ENCODE measurements at places on chromosomes 2 and 18.

DNA sequence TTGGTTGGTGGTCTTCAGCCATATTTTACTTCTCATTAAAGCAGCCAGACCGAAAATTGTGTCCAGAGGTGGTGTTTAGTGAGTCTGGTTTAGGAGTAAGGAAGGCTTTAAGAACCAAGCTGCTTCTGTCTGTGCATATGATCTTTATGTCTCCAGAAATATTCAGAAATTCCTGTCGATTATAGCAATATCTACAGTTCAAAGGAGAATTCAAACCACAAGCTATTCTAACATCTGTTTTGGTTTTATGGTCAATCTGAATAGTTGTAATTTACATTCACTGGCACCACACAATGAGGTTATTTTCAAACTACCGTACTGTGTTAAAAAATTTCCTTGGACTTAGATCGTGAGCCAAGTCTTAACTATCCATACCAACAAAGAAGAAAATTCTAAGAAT, 11.3 kb downstream of the UPP2 start:
- no peak for DNase-seq

GRCh38 chr2:97845133-97845532, 131.8 kb downstream of the ZAP70 start:
- no peak for DNase-seq

DNA sequence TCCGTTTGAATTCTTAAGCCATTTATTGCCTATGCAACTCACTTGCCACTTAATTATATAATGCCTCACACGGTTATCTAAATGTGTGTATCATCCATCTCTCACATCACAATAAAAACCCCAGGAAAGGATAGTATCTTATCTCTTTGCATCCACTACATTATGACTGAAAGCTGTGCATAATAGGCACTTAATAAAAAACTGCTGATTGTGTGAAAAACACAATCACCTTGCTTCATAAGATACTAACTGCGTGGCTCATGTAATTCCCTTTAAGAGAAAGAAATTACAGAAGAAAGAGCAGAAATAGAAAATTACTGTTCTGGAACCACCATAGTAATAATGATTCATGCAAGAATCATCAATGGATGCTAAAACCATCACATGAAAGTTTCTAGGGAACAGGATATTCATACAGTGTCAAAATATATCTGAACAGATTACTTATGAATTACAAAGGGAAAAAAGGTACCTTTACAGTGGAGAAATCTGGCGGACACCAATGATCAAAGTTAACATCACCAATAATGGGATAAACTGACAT, 29.3 kb downstream of the CUL3 start:
- DNase-seq, result no peak

- no peak for DNase-seq
Observed at GRCh38 chr2:46119453-46119852, 177.8 kb upstream of the EPAS1 start.

DNA sequence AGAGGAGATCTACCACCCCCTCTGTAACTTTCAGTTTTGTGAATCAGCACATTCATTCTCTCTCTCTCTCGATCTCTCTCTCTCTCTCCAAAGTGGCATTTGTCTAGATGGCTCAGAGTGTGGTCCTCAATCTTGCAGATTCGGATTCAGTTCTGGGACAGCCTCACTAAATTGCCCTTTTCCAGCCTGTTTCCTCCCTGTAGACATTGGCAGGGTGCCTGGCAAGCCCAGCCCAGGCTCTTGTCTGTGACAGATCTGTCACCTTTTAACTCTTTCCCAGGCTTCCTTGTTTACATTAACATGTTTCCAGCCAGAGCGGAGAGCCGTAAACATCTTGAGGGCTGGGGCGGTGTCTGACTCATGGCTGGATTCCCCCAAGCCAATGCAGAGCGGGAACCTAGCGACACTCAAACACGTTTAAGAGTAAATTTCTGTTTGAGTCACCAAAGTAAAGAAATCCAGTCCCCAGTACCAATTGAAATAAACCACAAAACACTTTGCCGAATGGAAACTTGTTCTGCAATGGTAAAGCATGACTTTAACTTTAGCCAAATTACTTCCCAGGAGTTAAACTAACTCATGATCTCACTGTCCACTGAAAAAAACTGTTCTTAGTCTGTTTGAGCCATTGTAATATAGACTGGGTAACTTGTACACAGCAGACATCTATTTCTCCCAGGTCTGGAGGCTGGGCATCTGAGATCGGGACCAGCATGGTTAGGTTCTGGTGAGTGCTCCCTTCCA, 6.6 kb upstream of the CYP27C1 start:
- peak; percentile 16 for DNase-seq

- no peak for DNase-seq
Observed at GRCh38 chr2:65765376-65765775, 333.0 kb upstream of the SPRED2 start.

DNA sequence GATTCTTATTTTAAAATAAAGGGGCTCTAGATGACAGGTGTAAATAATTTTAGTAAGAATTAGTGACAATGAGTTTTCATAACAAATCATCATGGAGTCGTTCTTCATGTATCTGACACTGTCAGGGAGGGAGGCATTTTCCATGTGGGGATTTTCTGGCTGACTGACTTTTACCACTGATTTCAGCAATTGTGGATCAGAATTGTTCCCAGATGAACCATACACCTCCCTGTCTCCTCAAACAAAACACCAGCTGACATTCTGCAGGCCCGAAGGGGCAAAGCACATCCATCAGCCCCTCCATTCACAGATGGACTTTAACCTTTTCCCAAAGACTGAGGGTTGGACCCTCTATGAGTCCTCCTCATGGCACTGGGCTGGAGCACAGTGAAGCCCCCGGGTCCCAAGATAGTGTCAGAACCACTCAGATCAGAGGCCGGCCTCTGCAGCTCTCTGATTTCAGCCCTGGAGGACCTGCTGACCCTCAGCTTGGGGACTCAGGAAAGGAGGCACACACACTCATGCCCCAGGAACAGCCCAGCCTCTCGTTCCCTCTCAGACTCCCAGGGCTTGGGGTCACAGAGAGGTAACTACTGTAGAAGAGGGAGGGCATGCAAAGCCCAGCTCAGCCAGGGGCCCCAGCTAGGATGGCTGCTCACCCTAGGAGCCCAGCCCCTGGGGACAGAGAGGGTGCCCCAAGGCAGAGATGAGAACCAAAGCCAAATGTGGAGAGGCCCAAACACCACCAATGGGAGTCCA, 43.2 kb upstream of the LOXHD1 start:
- no peak for DNase-seq

- DNase-seq, result no peak
Observed at GRCh38 chr2:64454386-64455332, 697 bp downstream of the LGALSL start.

GRCh38 chr2:237156031-237156856, 70.6 kb downstream of the COPS8 start:
- DNase-seq, result peak; percentile 12

DNA sequence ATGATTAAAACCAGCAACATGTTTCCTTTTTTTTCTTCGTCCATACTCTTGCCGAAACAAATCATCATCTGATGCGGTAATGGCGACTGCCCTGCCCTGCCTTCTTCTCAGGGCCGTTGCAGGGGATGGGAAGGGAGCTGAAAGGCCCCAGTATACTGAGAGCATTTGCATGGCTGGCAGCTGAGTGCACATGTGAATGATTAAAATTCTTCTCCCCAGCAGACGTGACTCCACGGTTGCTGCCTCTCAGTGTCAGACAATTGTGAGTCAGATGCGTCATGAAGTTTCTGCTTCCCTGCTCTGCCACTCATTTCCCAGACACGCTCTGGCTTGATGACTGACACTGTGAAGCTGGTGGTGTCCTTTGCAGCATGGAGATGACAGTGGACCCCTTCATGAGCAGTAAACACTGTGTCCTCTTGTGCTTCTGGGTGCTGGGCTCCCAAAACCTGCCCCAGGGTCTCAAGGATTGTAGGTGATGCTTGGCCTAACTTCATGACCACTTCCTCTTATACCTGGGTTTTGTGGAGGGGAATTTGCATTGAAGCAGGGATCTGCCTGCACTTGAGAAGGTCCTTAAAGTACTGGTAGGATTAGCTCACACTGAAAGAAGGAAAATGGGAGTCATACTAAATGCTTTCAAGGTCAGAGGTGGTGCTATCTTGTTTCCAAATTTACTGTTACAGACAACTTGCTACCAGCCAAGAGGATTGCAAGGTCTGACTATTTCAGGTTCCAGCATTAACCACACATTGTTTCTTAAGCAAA, 222.5 kb upstream of the COPS8 start:
- no peak for DNase-seq

DNA sequence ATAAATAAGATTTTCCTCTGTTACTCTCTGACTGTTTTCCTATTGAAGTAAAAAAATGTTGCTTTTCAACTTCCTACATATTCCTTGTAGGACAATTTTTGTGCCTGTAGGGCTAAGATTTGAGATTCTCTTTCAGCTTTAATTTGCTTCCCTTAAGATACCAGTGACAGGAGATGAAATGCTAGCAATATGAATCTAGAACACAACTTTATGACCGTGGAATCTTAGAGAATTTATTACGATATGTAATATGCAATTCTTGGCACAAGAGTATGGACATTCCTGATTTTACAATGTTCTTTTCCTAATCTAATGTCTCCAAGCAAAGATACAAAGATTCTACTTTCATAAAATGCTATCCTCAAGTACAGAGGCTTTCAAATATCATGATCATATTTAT, 180.9 kb downstream of the KCNE4 start:
- no peak for DNase-seq

- DNase-seq, result no peak
Observed at GRCh38 chr2:229642371-229642770, 72.0 kb downstream of the DNER start.

- DNase-seq, result no peak
Observed at GRCh38 chr18:9426753-9427152, 48.6 kb upstream of the RALBP1 start.

DNA sequence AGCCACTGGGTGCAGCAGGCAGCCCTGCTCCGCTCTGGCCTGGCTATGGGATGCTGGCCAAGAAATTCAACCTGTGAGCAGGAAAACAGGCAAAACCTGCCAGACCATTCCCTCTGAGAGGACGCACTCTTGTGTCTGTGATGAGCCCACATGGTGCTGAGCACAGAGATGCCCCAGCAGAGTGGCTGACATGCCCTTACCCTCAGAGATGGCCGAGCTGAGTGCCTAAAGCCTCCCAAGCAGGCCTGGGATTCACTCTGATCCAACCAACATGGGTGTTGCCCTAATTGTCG, 34.3 kb upstream of the TAF1B start:
- DNase-seq, result no peak

- no peak for DNase-seq
Observed at GRCh38 chr2:192498747-192499146, 304.0 kb upstream of the TMEFF2 start.

GRCh38 chr2:69559442-69560146, 83.9 kb downstream of the AAK1 start:
- DNase-seq, result peak; percentile 68

DNA sequence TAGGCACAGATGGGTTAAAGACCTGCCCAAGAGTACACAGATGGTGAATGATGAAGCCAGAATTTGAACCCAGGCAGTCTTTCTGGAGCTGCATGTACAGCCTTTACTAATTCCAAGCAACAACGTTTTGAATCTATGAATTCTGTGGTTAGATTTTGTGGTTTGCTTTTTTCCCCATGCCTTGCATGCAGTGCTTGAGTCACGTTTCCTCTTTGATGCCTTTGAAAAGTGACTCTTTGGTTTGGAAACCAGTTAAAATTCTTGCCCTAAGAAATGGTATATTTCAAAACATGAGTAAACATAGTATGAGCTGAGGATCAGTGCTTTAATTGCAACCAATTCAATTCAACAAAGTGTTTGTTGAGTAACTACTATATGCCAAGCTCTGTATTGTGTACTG, 48.2 kb upstream of the PPM1B start:
- peak; percentile 84 for DNase-seq

- DNase-seq, result no peak
Observed at GRCh38 chr2:166773308-166773949, 114.9 kb upstream of the XIRP2 start.

GRCh38 chr2:71570951-71571460, 117.6 kb downstream of the DYSF start:
- DNase-seq, result no peak

GRCh38 chr2:11129598-11130449, 25.4 kb upstream of the SLC66A3 start:
- no peak for DNase-seq

- DNase-seq, result no peak
Observed at GRCh38 chr2:221517146-221517695, 54.9 kb downstream of the EPHA4 start.

DNA sequence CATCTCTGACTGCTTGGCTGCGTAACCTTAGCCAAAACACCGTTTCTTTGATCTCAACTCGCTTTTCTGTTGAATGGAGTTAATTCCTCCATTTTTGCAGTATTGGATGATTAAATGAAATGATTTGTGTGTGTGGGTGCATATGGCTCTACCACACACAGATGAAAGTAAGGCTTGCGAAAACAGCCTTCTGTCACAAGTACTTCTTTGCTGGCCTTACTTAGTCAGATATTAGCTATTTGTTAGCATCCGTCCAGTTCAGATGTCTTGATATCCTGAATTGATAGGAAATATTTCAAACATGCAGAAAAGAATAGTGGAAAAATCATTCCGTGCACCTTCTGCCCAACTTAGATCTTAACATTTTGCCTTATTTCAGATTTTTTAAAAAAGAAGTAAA, 21.8 kb downstream of the NCOA1 start:
- no peak for DNase-seq

- no peak for DNase-seq
Observed at GRCh38 chr2:196808083-196808665, 981 bp downstream of the C2orf66 start.

DNA sequence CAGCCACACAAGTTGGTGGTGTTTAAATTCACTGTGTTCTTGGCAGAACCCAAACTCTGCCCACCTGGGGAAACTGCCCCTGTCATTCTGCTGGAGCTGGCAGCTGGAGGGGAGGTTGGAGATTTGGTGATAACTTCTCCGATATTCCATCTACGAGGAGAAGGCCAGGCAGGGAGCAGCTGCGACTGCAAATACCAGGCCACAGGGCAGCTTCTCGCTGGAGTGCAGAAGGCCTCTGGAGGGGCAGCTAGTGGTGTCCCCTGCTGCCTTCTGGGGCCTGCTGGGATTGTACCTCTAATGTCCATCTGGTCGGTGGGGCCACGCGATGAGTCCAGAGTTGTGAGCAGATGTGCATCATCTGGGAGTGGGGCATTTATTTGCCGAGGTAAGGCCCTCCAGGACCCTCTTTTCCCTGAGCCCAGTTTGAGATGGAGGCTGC, 98.9 kb downstream of the ACKR3 start:
- no peak for DNase-seq

DNA sequence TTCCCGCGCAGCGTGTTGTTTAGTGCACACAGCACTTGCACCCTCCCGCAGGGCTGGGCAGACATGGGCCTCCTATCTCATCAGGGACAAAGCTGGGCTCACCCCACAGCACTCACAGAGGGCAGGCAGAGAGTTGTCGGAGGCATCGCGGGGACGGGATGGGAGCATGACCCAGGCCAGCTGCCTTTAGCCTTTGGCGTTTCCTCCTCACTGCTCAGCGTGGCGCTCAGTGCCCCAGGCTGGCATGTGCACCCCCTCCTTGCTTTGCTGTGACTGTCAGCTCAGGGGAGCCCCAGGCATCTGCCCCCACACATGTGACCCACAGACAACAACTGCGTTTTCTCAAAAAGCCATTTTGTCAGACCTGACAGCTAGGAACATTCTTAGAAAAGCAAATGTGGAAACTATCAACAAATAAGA, 101.1 kb downstream of the RNF144A start:
- no peak for DNase-seq
